ELR (cell line): ENCODE measurements at places on chromosomes 16 and 17.

- peak; percentile 97 for DNase-seq
These were observed 3.3 kb upstream of the VAC14 start for GRCh38 chr16:70804153-70804733.

- DNase-seq: no peak
These were observed 17.7 kb downstream of the FOXL1 start for GRCh38 chr16:86595983-86596605.

- DNase-seq: peak; percentile 82
These were observed 138.2 kb downstream of the C16orf95 start for GRCh38 chr16:87178977-87179376.

GRCh38 chr17:39962642-39963220, at the start of gene GSDMA:
TSS of gene GSDMA (plus strand) at chr17:39963004. CDS start at chr17:39965688, 2,684 bp downstream.
- no peak for DNase-seq

- no peak for DNase-seq
These were observed 24.2 kb downstream of the EMP2 start for GRCh38 chr16:10556236-10556635.

DNA sequence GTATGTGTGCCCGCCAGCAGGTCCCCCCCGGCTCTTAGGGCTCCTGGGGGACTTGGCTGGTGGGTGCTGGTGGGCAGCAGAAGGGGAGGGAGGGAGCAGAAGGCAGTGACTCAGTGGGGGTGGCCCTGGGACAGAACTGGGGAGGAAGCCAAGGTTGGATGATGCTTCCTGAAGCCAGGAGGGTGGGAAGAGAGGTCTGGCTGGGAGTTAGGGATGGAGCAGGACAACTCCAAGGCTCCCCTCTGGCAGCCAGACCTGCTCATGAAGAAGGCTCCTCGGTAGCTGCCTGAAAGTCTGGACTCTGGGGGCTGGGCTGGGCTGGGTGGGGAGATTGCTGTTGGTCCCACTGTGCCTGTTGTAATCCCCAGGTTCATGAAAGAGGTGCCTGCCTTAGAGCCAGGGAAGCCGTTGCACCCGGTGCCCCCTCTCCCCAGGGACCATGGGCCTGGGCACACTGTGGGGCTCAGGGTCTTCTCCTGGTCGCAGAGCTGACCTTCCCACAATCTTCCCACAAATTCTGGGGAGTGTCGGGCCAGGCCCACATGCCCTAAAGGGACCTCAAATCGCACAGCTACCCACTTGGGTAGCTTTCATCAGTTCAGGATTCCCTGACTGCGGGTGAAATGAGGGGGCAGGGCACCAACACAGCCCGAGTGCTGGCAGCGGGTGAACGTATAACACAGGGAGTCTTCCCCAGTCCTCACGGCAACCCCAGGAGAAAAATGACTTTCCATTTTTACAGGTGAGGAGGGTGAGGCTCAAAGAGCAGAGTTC, 1.1 kb upstream of the PLEKHG4 start:
- peak; percentile 90 for DNase-seq

DNA sequence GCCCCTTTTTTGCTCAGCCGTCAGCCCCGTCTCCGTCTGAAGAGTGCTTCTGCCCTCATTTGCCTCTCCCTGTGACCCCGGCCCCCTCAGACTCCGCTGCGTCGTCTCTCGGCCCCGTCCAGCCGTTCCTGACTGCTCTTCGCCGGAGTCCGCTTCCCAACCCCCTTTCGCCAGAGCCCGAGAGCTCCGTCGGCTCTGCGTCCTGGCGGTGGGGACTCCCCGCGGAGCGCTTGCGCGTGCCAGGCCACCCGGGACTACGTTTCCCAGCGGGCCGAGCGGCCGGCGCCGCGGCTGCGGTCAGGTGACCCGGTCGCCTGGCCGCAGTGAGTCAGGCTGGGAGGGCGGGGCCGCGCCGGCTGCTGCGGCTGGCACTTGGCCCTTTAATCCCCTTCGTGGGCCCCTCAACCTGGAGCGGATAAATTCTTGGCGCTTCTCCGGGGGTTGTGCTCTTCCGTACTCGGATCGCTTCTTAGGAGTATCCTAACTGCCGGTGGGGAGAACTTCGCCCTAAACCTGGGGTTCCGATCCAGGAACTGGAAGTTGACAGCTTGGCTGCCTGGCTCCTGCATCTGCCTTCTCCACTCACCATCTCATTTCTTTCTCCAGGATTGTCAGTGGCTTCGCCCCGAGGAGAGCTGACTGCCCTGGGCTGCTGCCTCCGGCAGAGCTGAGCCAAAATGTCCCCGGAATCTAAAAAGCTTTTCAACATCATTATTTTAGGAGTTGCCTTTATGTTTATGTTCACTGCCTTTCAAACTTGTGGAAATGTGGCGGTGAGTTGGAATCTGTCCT, at the start of gene MFSD11:
TSS of gene MFSD11 (plus strand) at position 444 of the 792 bp plus-strand sequence. CDS start at position 678, 234 bp downstream.
- peak; percentile 95 for DNase-seq

- no peak for DNase-seq
These were observed 33.6 kb upstream of the BRD7 start for GRCh38 chr16:50402298-50402895.

DNA sequence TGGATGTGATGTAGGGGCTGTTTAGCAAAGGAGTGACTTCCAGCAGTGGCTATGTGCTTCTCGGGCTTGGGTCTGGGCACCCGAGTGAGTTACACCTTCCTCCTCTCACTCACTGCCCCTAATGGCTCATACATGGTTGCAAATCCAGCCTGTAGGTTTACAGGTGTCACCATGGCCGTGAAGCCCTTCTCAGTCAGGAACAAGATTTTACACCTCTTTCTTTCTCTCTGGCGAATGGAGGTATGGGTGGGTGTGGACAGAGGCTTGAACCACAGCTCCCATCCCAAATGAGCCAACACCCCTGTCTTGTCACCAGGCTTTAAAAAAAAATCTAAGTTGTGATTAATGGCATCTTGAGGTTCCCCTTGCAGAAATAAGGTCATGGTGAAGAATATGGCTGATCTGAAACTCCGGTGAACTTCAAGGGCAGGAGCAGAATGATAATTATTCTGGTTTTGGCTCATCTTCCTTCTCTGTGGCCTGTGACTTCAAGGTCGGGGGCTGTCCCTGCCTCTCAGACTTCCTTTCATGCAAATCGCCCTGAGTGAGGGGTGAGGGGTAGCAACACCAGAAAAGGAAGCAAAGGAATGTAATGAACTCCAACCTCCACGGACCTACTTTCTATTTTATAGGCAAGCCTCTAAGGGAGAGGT, 331.2 kb downstream of the MAF start:
- no peak for DNase-seq

GRCh38 chr16:1983544-1984346, at the start of gene GFER:
TSS of gene GFER (plus strand) at chr16:1984193. CDS start at chr16:1984219, 26 bp downstream.
- DNase-seq: peak; percentile 92

GRCh38 chr16:189604-190186, 9.4 kb downstream of the HBQ1 start:
- no peak for DNase-seq

DNA sequence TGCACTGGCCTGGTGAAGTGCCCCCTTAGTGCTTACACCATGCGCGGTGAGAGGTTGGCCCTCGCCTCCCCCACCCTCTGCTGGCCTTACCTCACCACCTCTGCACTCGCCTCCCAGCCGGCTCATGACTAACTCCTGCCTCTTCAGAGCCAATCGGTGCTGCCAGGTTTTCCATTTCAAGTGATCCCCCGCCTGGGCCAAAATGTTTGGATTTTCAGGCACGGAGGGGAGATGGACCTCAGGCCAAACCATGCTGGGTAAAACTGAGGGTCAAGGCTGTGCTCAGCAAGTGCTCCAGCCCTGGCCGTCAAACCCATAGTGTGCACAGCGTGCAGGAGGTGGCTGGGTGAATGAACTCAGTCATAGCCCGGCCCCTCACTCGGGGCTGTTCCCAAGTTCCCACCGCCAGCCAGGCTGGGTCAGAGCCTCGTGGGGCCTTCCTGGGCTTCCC, 175.4 kb downstream of the SEC14L1 start:
- peak; percentile 76 for DNase-seq

- DNase-seq: no peak
These were observed 54.1 kb downstream of the HLF start for GRCh38 chr17:55318715-55319487.

DNA sequence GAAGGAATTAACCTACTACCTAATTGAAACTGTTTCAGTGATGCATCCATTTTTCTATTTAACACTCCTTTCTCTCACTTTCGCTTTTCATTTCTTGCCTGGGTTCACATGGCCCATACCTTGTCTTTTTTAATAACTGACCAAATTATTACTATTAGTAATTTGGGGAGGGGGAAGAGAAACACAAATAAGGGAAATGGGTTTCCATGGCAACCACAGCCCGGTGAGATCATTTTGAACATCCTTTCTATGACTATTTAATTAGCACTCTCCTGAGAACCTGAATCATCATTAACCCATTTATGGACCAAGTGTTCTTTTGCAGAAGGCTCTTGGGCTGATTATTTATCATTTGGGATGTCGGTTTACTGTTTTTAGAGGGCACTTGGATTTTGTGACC, 628.2 kb upstream of the SALL1 start:
- DNase-seq: no peak

- DNase-seq: no peak
These were observed 3.4 kb downstream of the NAGPA start for GRCh38 chr16:5030251-5030870.

DNA sequence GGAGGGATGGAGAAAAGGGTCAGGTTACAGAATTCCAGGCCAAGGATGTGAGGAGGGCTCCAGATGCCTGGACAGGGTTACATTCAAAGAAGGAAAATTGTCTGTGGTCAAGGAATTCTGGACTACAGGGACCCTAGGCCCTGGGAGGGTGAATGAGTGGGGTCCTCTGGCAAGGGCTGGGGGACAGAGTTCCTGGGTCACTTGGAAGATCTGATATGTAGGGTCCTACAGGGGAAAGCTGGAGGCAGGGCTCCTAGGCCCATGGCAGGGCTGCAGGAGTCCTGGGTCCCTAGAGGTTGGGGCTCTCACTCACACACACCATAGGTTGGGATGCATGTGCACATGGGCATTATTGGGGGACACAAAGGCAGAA, 46.3 kb upstream of the ACSM2B start:
- DNase-seq: no peak

DNA sequence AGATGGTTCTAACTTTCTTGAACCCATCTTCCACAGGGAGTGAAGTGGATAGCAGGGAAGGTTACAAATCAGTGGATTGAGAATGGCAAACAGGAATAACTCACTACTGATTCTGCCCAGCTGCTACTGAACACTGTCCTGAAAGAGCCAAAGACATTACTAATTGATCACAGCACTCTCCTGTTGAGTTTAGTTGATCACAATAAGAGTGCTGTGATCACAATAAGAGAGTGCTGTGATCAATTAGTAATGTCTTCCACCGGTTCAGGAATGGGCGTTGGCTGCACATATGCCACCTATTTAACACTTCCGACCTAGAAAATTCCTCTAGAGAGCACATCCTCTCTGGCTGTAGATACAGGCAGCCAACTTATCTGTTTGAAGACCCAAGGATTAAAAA, 11.4 kb downstream of the CFAP97D1 start:
- DNase-seq: peak; percentile 86

- peak; percentile 68 for DNase-seq
These were observed 43.7 kb upstream of the TNRC6A start for GRCh38 chr16:24685539-24686432.

GRCh38 chr16:5143761-5144620, 46.4 kb upstream of the EEF2KMT start:
- DNase-seq: no peak

DNA sequence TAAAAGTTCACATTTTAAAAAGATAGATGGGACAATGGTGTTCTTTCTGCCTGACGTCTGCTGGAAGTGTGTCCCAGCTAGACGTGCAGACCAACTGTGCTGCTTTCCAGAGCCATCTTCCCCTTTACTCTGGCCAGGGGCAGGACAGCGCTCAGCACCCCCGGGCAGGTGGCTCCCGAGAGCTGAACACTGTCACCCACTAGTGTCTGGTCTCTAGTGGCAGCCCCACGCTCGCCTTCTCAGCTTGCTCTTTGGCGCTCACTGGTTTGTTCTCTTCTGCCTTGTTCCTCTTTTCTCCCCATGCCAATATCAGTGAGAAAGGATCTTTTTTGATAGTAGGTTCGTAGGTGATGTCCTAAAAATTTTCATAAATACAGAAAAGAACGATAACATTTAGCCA, 25.7 kb downstream of the ZC3H18 start:
- DNase-seq: no peak

DNA sequence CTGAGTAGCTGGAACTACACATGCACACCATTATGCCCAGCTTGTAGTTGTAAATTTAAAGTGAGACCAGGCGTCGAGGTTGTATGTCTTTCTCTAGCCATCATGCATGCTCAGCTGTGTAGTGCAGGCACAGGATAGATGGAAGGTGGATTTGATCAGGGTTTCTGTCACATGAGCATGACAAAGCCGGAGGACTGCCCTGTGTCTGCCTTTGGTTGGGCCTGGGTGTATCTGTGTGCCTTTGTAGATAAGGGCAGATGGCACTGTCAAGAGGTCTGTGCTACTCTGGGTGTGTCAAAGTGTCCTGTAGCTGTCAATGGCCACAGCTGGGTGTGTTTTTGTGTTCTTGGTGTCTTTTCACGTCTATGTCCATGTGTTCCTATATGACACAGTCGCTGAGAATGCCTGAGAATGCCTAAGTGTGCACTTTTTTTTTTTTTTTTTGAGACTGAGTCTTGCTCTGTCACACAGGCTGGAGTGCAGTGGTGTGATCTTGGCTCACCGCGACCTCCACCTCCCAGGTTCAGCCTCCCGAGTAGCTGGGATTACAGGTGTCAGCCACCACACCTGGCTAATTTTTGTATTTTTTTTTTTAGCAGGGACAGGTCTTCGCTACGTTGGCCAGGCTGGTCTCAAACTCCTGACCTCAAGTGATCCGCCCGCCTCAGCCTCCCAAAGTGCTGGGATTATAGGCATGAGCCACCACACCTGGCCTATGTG, 4.1 kb upstream of the NAGS start:
- peak; percentile 47 for DNase-seq

GRCh38 chr16:54402270-54402669, 115.7 kb upstream of the IRX3 start:
- DNase-seq: no peak

- DNase-seq: no peak
These were observed 37.7 kb downstream of the VPS53 start for GRCh38 chr17:676965-677364.

- DNase-seq: peak; percentile 50
These were observed 15.5 kb downstream of the DYNC1LI2 start for GRCh38 chr16:66735891-66736290.

DNA sequence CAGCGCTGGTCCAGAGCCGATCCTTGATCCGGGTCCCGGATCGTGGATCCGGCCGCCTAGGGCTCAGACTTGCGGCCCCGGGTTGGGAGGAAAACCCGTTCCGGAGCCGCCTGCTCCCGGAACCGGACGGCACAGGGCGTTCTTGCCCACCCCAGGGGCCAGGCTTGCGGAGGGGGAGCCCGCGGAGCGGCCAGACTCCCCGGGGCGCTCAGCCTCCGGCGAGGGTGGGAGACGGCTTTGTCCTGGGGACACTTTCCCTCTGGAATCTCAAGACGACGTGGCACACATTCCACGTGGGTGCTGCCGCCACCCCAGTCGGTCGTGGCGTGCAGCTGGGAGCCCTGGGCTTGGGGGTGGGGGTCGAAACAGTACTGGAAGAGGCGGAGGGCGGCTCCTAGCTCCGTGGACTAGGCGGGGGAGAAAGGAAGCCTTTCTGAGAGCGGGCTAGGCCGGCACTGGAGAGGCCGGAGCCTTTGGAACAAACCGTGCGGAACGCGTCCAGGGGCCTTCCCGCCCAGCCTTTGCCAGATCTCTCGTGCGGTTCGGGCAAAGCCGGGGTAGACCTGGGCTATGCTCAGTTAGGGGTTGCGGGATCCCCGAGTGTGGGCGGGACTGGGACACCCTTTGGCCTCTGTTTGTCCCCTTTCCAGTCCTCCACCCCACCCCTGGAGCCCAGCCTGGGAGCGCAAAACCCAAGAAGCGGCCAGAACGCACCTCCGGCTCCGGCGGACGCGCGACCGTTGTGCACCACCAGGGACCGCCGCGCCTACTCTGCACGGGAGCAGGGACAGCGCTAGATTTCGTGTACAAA, 26.5 kb downstream of the SREBF1 start:
- peak; percentile 22 for DNase-seq
